ENCODE measurements at places on chromosomes 6 and 20.
A peak's percentile ranks its signal among the peaks of the same experiment; 100 is the strongest.

DNA sequence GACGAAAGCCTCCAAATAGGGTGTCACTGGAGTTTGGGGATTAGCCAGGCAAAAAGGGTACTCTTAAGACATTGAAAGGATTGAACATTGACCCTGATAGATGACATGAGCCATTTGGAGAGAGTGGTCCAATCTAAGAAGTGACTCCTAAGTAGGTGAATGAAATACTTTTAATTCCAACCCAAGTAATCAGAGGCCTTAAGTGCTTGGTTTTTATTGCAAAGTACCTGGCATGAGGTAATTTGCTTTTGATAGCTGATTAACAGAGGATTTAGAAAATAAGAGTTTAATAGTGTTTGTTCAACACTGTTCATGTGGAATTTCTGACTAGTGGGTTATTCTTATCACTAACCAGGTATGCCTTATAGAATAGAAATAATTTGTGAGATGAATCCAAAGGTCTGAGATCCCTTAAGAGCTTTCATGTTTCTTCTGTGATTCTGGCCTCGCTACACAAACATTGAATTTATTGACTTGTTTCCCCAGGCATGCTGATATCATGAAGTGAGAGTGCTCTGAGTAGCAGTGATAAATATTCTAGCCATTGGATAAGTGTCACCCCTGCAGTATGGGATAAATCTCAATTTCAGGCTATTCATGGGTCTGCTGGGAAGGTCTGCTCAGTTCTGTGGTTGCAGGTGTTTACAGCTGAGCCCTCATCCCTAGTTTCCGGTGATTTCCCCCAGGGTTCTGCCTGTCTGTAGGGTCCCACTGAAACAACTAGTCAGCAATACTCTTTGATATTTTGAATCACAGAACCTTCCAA is 6.5 kb downstream of the NCOA7 start:
- no peak for DNase-seq

GRCh38 chr6:32589596-32590449 is at the start of gene HLA-DRB1:
TSS of gene HLA-DRB1 (minus strand) at chr6:32589848. CDS start at chr6:32589742, 106 bp downstream.
- DNase-seq, result peak; percentile 89

DNA sequence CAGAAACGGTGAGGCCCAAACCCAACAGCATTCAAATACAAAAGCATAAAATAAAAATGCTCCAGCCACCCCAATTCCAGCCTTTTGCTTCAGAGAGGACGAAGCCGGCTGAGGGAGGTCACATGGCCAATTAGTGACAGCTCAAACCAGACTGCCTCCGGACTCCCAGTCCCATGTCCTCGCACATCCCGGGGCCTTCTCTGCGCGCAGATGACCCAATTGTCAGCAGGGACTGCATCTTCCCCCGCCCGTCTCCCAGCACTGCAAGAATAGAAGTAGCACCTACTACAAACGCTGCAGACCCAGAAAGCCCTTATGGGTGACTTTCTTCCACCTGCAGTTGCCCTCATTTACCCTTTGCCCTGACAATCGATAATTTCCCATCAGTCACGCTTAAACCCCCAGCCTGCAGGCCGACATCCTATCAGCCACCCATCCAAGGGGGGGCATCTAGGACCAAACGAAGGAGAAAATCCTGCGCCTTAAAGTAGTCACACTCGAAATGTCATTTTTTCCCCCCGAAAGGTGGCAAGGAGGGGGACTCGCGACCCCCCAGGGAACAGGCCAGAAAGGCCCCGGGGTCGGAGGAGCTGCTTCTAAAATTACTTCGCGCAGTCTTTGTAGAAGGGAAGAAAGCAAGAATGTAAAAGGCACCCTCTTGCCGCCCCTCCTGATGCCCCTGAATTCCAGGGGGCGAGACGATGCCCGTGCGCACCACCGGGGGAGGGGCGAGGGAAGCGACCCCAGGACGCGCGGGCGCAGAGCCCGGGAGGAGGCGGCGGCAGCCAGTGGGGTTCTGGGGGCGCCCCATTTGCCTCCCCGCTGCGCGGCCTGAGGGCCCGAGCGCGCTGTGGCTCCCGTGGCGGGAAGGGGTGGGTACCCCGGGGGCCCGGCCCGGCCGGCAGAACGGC is 792 bp downstream of the SLC23A2 start:
- peak; percentile 93 for DNase-seq

DNA sequence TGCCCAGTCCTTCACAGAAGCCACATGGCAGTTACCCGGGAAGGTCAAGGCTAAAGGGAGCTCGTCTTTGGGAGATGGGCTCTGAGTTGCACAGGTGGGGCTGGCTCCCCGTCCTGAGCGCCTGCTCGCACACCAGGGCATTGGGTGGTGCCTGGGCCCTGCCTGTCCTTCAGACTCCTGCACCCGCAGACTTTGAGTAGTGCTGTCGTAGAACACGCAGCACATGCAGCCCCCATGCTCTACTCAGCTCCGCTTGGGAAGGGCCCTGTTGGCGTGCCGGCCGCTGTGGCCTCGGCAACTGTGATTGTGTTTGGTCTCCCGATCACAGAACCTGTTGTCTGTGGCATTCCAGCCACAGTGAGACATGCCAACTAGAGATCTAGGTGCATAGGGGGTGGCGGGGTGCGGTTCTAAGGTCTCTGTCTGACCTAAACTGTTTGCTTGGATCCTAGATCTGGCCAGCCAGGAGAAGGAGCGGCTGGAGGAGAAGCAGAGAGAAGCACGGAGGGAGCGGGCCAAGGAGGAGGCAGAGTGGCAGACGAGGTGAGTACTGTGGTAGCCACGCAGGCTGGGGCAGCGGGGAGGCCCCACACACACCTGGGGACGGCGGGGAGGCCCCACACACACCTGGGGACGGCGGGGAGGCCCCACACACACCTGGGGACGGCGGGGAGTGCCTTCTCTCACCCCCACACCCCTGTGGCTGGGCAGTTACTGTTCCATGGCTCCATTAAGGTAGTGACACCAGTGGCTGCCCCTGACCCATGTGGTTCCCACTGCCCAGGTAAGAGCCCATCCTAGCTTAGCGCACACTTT is 11.3 kb upstream of the ADRM1 start:
- no peak for DNase-seq
